Right atrium auricular region (tissue), 2 donors: ENCODE measurements at places on chromosomes 13 and 19. TPM values are rescaled to one million over a fixed set of nuclear protein-coding genes. Genes with fewer than 3 reads are reported as not detected.

- no peak overlapping the region for H3K27ac ChIP-seq
- H3K36me3 ChIP-seq, result no peaks in the 10 kb centered on the region
- no peak overlapping the region for H3K4me3 ChIP-seq
- no peak for DNase-seq
These were observed 32.2 kb upstream of the USP12 start for GRCh38 chr13:27203854-27204253.

DNA sequence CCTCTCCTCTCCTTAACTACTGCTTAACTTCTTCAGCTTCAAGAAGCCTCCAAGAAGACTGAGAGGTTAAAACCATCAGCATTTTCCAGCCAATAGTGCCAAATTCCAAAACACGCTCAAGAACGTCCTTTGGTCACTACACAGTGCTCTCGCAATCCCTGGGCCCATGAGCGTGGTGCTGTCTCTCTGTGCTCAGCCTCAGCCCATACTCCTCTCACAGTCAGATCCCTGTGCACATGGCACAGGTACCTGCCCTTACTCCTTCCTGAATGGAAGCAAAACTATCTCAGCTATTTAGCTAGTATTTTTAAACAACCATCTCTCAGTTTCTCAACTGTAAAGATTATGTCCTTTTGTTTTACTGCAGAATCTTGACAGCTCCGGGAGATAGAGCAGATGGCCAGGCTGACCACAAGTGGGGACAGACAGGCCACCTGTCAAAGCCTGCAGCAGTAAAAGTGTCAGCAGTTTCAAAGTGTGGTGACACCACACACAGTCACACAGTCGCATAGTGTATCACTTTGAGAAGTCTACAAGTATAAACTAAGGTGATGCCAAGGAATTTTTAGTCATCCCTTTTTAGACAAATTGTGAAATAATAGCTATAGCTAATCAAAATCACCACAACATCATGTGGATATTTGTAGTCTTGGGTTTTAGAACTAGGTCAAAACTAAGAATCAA is 35.7 kb downstream of the DZIP1 start:
- H3K36me3 ChIP-seq, result no peaks in the 10 kb centered on the region
- no peaks in the 10 kb centered on the region for H3K27me3 ChIP-seq
- H3K27ac ChIP-seq, result no peak overlapping the region
- no peak for DNase-seq

DNA sequence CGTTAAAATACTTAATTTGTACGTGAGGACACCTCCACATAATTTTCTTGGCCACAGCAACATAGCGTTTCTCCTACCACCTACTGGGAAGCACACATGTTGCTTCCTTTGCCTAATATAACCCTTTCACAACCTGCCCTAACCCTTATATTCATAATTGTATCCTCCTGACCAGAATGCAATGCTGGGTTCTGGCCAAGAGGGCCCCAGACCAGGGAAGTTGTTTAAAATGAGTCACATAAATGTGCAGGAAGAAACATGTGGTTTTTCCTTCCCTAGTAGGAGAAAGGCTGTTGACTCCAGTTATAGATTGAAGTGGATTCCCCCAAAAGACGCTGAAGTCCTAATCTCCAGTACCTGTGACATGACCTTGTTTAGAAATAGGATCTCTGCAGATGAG is 187.3 kb downstream of the NUFIP1 start:
- H3K27me3 ChIP-seq, result no peaks in the 10 kb centered on the region
- no peak overlapping the region for H3K4me3 ChIP-seq
- DNase-seq, result no peak
- no peak overlapping the region for H3K27ac ChIP-seq

- H3K27me3 ChIP-seq, result no peaks in the 10 kb centered on the region
- no peak for DNase-seq
- H3K36me3 ChIP-seq, result no peaks in the 10 kb centered on the region
- H3K4me3 ChIP-seq, result no peak within 1 kb of the TSS
These were observed at the start of gene CYP4F2 for GRCh38 chr19:15897738-15898276. Gene CYP4F2, minus strand, starts transcription at chr19:15898074. Its CDS starts 463 bp downstream, at chr19:15897611.

- no peak overlapping the region for H3K27ac ChIP-seq
- H3K27me3 ChIP-seq, result no peaks in the 10 kb centered on the region
- H3K4me3 ChIP-seq, result no peak overlapping the region
- H3K36me3 ChIP-seq, result no peaks in the 10 kb centered on the region
- no peak for DNase-seq
These were observed 110.9 kb downstream of the CRYL1 start for GRCh38 chr13:20414546-20415305.

DNA sequence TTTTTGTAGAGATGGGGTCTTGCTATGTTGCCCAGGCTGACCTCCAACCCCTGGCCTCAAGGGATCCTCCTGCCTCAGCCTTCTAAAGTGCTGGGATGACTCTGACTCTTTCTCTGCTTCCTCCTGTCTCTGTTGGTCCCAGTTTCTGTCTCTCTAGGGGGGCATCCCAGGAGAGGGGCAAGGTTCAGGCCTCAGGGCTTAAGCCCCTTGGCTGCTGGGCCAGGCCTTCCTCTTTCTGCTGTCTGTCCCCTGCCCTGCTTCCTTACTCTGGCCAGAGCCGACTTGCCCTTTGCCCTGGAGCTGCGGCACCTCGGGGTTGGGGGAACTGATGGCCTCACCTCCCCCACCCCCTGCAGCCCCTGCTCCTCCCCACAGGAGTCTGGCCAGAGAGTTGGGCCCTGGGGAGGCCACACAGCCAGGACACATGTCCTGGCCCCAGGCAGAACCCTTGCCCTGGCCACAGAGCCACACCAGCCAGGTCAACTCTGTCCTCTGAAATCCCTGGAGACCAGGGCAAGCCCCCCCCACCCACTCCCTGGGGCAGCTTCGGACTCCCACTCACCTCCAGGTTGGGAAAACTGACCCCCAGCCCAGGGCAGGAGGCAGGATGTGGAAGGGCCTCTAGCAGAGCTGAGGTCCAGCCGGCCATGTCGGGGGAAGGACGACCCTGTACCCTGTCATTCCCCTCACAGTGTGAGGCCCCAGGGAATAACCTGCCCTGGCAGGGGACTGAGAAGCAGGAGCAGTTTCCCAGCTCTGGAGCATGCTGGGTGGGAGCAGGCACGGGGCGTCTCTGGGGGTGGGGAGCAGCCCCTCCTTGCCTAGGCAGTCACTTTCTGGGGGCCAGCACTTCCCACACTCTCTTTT is 23.7 kb downstream of the CEBPA start:
- no peaks in the 10 kb centered on the region for H3K36me3 ChIP-seq
- no peak overlapping the region for H3K27ac ChIP-seq
- DNase-seq, result no peak

GRCh38 chr13:49218493-49219051 is 1.6 kb upstream of the MLNR start:
- H3K36me3 ChIP-seq, result no peaks in the 10 kb centered on the region
- no peaks in the 10 kb centered on the region for H3K4me1 ChIP-seq
- H3K27ac ChIP-seq, result no peak overlapping the region
- H3K4me3 ChIP-seq, result no peak overlapping the region
- DNase-seq, result peak; percentile 50

DNA sequence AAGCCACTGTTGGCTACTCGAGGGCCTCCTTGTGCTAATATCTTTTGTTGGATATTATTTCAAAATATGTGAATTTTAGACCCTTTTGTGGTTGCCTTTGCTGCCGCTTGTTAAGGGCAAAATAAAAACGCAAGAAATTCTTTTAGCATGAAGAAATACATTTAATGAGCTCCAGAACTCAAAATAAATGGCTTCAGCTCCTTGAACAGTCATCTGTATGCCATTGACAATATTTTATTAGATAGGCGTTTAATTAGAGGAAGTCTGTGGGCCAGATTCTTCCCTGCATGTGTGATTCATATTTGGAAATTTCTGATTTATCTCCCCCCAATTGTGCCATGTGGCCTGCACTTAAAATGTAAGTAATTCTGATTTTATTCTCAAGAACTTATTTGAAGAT is 177.2 kb downstream of the STK24 start:
- no peaks in the 10 kb centered on the region for H3K4me1 ChIP-seq
- DNase-seq, result no peak
- H3K4me3 ChIP-seq, result no peak overlapping the region
- H3K36me3 ChIP-seq, result peaks cover 16% of the 10 kb centered on the region
- no peak overlapping the region for H3K27ac ChIP-seq

DNA sequence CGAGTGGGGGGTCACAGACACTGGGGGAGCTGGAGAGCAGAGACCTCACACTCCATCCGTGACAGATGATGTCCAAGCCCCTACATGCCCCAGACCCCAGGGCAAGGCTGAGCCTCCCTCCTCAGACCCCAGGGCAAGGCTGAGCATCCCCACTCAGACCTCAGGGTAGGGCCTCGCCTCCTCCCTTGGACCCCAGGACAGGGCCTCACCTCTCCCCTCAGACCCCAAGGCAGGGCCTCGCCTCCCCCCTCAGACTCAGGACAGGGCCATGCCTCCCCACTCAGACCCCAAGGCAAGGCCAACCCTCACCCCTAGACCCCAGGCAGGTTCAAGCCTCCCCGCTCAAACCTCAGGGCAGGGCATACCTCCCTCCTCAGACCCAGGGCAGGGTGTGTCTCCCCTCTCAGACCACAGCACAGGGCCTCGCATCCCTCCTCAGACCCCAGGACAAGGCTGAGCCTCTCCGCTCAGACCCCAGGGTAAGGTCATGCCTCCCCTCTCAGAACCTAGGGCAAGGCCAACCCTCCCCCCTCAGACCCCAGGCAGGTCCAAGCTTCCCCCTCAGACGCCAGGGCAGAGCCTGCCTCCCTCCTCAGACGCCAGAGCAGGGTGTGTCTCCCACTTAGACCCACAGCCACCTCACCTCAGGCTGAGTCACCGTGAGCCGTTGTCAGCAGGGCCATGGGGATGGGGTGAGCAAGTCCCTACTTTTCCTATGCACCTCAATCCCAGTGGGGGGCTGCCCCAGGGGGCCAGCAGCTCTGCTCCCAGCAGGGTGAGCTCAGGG is 1.7 kb upstream of the S1PR4 start:
- no peaks in the 10 kb centered on the region for H3K36me3 ChIP-seq
- no peaks in the 10 kb centered on the region for H3K4me1 ChIP-seq
- DNase-seq, result no peak
- H3K27ac ChIP-seq, result no peak overlapping the region
- H3K4me3 ChIP-seq, result no peak overlapping the region

DNA sequence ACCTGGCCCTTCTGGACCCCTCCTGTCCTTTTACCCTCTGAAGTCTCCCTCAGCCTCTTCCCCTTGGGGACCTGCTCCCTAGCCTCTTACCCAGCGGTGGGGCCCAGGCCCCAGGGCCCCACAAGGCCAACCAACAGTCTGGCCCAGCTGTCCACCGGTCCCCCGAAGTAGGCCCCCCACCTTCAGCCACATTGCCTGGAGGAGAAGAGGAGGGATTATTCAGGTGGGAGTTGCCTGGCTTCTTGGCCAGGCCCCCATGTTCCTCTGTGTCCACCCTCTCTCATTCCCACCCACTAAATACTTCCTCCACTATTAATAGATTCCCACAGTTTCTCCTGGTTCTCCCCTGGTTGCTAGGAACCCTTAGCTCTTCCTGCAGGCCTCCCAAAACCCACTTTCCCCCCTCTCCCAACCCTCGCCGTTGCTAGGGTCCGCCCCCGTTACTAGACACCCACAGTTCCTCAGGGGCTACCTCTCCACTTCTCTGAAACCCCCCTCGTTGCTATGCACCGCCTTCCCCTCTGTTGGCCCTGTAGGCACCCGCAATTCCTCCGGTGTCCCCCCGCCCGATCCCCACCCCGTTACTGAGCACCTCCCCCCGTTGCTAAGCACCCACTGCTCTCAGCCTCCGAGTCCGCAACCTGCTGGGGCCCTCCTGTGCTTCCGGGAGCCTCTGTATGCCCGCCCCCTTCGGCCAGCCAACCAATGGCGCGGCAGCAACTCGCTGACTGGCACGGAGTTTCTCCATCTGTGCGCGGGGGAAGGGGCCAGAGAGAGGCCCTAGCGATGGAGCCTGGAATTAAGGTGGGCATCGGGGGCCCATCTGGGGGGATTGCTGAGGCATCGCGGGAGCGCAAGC is 2.0 kb downstream of the COQ8B start:
- H3K36me3 ChIP-seq, result peaks cover 4% of the 10 kb centered on the region
- H3K27ac ChIP-seq, result peak overlapping the region; percentile 95
- no peaks in the 10 kb centered on the region for H3K4me1 ChIP-seq

GRCh38 chr13:24087605-24088225 is 72.8 kb upstream of the SPATA13 start:
- no peaks in the 10 kb centered on the region for H3K4me1 ChIP-seq
- H3K27me3 ChIP-seq, result no peaks in the 10 kb centered on the region
- no peak overlapping the region for H3K4me3 ChIP-seq
- peak; percentile 55 for DNase-seq

- H3K27ac ChIP-seq, result no peak overlapping the region
These were observed 1.4 kb upstream of the VSTM2B start for GRCh38 chr19:29524201-29524911.

- no peak for DNase-seq
- H3K4me3 ChIP-seq, result no peak overlapping the region
- peaks cover 14% of the 10 kb centered on the region for H3K4me1 ChIP-seq
These were observed 26.5 kb upstream of the C13orf46 start for GRCh38 chr13:114000151-114001040.

- no peak overlapping the region for H3K27ac ChIP-seq
- no peaks in the 10 kb centered on the region for H3K27me3 ChIP-seq
- H3K4me1 ChIP-seq, result no peaks in the 10 kb centered on the region
- no peaks in the 10 kb centered on the region for H3K36me3 ChIP-seq
These were observed 1660.4 kb upstream of the MIR17HG start for GRCh38 chr13:89687066-89687465.

DNA sequence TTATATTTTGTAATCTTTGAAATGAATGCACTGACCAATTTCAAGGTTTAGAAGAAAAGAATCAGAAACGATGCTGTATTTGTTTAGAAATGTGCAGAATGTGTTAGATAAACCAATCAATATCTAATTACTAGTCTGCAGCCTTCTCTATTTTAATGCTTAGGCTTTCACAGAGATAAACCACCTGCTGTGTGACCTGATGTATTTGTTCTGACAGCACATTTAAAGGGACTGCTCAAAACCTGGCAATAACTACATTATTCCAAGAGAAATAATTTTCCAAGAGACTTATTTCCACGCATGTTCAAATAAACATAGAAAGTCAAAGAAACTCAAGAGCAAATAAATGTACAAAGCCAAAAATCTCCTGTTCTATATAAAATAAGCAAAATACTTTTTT is 641.6 kb upstream of the PCDH20 start:
- no peaks in the 10 kb centered on the region for H3K27me3 ChIP-seq
- no peak for DNase-seq
- H3K36me3 ChIP-seq, result no peaks in the 10 kb centered on the region
- H3K4me3 ChIP-seq, result no peak overlapping the region

- H3K4me3 ChIP-seq, result no peak overlapping the region
- DNase-seq, result peak; percentile 86
- no peak overlapping the region for H3K27ac ChIP-seq
- H3K27me3 ChIP-seq, result no peaks in the 10 kb centered on the region
These were observed 11.5 kb downstream of the APLP1 start for GRCh38 chr19:35879770-35880317.

GRCh38 chr19:23436944-23437343 is 41.7 kb upstream of the ZNF91 start:
- H3K4me3 ChIP-seq, result no peak overlapping the region
- no peaks in the 10 kb centered on the region for H3K27me3 ChIP-seq
- DNase-seq, result no peak
- H3K27ac ChIP-seq, result no peak overlapping the region

RDH8 gene
- not detected for total RNA-seq

CCDC8 gene
- 34.6 TPM for total RNA-seq

FOSB gene
- total RNA-seq, result 19.7 TPM

KLK2 gene
- not detected for total RNA-seq

DUS3L gene
- 24.8 TPM for total RNA-seq

ITPKC gene
- 15.2 TPM for total RNA-seq

LRFN3 gene
- total RNA-seq, result 13.1 TPM

NOVA2 gene
- total RNA-seq, result 1.5 TPM

CXCL17 gene
- total RNA-seq, result not detected

ZNF471 gene
- 2.3 TPM for total RNA-seq

RAB20 gene
- total RNA-seq, result 15.7 TPM
